CD4-positive, alpha-beta T cell treated with Interleukin-17A for 1 hour (primary cell): ENCODE measurements at places on chromosomes 6 and 20.

GRCh38 chr6:169558774-169559441 lies 142.9 kb downstream of the WDR27 start:
- DNase-seq: no peak

- peak; percentile 23 for DNase-seq
Measured at GRCh38 chr6:33710296-33711121, 991 bp downstream of the UQCC2 start.

DNA sequence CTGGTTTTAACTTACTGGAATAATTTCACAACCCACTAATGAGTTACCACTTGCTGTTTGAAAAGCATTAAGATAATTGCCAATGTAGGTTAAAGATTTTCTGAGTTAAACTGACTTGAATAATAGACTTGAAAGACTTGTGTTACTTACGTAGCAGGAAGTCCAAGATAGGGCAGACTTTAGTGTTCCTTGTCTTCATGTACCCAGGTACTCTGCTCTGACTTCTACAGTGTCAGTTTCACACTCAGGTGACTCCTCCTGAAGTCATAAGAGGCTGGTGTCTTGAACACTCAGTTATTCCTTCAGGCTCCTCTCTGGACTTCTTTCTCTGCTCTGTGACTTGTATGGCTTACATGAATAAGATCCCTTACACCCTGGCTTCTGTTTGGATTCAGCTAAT lies 76.3 kb upstream of the SGK1 start:
- DNase-seq: no peak

DNA sequence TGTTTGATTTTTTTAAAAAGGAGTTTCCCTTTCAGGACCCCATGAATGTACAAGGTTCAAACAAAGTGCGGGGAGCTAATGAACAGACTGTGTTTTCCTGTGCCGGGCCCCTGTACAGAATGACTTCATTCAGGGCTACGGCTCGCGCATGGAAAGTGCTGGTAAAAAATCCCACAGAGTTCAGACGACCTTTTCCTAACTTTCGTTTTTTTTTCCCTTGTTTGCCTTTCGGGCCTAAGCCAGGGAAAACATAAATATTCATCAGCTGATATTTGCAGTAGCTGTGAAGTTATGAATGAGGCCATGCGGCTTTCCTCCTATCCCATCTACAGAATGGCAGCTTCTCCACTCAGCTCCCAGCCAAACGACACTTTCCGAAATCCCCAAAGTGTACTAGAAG lies 74.0 kb downstream of the HAO1 start:
- no peak for DNase-seq

- no peak for DNase-seq
Measured at GRCh38 chr6:134173366-134173725, 120.9 kb upstream of the SLC2A12 start.

DNA sequence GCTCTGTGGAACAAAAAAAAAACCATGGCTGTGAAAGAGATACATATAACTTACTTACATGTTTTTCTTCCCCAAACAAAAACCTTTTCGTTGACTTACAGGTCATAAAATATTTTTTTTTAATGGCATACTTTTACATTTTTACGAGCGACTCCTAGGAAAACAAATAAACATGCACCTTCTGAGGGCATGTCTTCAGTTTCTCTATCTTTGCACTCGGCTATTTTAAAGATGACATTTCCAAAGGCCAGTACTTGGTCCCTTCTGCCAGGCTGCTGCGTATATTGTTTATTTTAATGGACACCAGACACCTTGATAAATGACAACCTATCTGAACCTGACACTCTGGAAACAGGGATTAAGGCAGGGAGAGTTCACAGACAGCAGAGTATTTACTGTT lies 49.4 kb downstream of the PIGU start:
- no peak for DNase-seq

DNA sequence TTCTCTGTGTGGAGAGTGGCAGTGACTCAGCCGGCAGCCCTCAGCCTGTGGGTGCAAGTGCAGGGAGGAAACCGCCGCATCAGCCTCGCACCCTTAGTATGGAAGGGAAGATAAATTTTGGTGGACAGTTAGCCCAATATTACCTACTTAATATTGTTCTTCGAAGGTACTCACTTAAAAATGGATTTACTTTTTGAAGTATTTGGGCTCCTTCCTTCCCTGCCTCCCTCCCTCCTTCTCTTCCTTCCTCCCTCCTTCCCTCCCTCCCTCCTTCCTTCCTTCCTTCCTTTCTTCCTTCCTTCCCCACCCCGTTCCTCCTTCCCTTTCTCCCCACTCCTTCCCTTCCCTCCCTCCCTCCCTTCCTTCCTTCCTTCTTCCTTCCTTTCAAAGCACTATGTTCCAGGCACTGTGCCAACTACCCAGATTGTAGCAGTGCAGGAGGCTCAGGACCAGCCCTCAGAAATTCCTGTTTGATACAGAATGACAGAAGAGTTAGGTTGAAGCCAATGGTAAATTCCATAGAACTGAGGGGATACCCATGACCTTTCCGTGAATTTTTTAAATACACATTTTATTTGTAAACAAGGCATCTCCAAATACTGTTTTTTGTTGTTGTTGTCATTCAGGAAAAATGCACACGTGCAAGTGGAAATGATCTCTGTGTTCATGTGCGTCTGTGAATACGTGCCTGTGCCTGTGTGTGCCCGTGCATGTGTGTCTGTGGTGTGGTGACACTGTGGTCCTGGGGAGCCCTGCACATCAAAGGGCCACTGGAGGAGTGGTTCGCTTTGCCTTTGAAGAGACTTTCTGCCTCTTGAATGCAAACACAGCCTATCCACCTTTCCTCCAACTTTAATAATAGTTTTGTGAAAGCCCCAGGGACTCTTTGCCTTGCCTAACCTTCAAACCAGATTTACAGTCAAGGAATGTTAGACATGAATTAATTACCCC lies 141.7 kb downstream of the EDN3 start:
- DNase-seq: no peak

DNA sequence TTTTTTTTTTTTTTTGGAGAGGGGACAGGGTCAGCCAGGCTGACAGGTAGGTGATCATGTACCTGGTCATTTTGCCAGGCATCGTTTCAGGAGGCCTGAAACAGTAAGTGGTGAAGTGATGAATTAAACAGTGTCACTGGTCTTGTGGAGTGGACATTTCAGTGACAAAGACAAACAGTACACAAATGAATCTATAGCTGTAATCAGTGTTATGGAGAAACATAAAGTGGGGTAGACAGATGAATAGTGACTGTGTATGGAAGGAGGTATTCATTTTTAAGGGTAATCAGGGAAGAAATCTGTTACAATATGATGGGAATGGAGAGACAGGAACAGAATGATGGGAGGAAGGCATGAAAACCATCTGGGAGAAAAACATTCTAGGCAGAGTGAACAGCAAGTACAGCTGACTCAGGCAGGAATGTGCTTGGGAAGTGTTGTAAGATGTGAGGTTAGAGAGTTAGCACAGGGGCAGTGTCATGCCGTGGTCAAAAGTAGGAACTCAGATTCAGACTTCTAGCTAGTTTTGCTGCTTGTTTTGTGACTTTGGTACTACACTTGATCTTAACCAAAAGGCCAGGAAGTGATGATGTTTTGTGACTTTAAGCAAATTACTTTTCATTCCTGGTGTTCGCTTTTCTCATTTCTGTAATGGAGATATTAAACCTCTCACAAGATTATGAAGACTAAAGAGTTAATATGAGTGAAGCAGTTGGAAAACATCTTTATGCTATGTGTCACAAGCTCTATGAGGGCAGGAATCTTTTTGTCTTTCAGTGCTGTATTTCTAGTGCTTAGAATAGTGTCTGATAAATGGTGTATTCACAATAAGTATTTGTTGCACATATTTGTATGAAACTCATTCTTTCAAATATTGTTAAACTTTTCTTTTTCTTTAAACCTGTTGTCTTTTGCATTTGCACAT lies 43.4 kb downstream of the QKI start:
- peak; percentile 17 for DNase-seq

DNA sequence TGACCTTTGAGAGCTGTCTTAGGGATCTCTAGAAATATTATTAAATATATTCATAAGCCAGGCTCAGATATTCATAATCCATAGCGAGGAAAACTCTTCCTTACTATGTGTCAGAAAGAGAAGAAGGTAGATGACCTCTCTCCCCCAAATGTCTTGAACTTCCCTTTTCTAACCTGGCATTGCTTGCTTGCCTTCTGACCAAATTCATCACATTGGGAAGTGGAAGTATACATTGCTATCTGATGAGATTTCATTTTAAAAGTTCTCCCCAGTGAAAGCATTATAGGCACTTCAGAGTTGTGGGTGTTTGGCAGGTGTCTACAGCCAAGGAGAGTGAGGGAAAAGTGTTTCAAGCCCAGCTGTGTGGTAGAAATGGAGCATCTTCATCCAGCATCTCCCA lies 197.3 kb downstream of the ZFAND3 start:
- DNase-seq: no peak

DNA sequence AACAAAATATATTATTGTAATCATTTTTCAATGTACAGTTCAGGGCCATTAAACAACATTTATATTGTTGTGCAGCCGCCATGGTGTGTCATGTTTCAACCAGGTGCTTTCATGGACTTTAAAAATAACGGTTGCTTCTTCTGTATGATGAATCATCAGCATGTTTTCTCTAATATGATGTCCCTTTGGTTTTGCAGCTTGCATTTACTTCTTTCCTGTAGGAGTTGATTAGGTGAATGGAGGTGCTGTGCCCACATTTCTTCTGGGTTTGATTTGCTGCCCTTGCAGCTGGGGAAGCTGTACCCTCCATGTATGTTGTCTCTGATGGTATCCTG lies 54.9 kb upstream of the TULP4 start:
- DNase-seq: no peak
